ENCODE measurements at places on chromosomes 5 and 9. TPM values are rescaled to one million over a fixed set of nuclear protein-coding genes. Genes with fewer than 3 reads are reported as not detected.

The EIF4EBP3 gene
- total RNA-seq: 7.2 TPM

The PCDHB10 gene
- total RNA-seq: 0.56 TPM

DNA sequence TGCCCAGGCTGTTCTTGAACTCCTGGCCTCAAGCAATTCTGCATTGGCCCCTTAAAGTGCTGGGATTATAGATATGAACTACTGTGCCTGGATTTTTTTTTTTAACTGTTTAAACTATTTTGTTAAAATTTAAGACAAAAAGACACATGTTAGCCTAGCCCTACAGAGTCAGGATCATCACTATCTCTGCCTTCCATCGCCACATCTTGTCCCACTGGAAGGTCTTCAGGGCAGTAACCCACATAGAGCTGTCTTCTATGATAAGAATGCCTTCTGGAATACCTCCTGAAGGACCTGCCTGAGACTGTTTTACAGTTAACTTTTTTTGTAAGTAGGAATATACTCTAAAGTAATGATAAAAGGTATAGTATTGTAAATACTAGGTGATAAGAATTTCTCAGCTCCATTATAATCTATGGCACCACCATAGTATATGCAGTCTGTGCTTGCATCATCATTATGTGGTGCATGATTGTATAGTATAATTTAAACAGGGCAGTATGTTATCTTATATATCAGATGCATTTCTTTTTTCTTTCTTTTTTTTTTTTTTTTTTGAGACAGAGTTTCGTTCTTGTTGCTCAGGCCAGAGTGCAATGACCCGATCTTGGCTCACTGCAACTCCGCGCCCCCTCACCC lies 52.7 kb downstream of the DENND4C start:
- DNase-seq: no peak

The PRRC2B gene
- 125 TPM for total RNA-seq

DNA sequence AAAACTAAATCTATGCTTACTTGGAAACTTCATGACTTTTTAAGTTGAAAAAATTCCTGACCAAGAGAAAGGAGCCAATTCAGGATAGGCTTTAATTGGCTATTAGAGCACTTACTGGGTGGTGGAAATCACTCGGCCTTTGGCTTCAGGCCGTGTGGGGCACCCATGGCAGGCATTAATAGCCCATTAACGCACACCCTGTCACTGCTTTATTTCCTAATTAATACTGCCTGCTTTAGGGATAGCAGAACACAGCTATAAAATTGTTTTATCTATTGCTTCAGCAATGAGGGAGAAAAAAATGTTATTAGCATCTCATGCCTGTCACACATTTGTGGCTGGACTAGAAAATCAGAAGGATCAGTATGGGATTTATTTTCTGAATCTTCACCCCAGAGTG lies 58.1 kb downstream of the PSAT1 start:
- DNase-seq: no peak

- no peak for DNase-seq
These were observed 24.2 kb upstream of the MACIR start for GRCh38 chr5:103234239-103234975.

DNA sequence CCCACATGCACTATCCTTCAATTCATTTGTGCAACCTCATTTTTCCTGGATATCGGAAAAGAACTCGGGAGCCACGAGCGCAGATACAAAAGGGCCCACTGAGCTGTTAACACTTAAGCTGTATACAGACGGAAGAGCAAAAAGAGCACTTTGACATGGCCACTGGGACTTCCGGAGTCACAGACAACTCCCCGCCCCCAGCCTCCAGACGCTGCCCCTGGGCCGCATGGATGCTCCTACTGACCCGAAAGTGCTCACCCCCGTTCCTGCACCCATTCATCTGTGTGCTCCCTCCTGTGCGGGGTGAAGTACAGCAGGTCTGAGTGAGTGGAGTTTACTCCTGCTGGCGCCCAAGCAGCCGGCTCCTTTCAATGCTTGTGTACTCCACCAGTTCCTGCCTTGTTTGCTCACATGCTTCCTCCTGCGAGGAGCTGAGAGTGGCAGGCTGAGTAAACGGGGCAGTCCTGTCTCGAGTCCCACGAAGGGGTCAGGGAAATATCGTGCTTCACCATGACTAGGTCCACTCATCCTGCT lies 901.0 kb upstream of the CTNND2 start:
- no peak for DNase-seq

- DNase-seq: no peak
These were observed 9.0 kb upstream of the CCDC125 start for GRCh38 chr5:69341520-69342161.

DNA sequence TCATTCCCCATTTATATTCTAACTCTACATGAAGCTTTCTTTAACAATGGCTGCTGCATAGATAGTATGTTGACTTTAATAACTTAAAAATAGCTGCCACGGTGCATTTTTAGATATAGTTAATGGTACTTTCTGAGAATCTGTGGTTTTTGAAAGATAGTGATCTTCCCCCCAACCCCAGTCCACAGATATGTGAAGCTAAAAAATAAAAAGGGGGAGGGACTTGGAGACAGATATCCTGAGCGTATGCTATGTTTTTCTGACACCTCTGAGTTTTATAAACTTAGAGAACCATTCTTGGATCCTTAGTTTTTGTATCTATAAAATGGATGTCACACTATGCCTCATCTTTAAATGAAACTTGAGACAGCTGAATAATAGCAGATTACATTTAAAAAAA lies 120.5 kb downstream of the SNX18 start:
- no peak for DNase-seq

The HEMGN gene
- total RNA-seq: not detected

- DNase-seq: no peak
These were observed 10.3 kb downstream of the OCLN start for GRCh38 chr5:69502767-69503488.

- DNase-seq: no peak
These were observed 68.1 kb upstream of the ERBIN start for GRCh38 chr5:65858316-65858715.

DNA sequence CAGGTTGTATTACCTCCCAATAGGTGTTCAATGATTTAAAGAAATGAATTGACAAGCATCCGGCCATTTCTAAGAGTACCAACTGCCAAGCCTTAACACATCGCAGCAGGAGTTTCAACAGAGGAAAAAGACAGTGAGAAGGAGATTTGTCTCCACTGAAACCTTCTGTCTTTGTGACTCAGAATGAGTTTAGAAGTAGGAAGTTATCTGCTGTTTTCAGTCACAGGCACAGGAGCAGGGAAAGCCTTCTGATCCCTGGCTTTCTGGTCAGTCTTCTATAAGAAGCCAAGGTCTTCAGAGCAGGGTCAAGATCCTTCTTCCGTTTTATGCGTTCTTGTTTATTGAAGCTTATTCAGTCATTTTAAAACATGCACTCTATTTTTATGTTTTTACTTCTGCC lies 390.7 kb upstream of the PCSK5 start:
- no peak for DNase-seq

The FSTL4 gene
- total RNA-seq: 1.1 TPM

The SLC6A3 gene
- total RNA-seq: not detected

- no peak for DNase-seq
These were observed 55.9 kb downstream of the DAP start for GRCh38 chr5:10704949-10705621.

- DNase-seq: no peak
These were observed 35.4 kb downstream of the OTULIN start for GRCh38 chr5:14699807-14700400.

GRCh38 chr9:123049589-123050222 lies 16.2 kb downstream of the GPR21 start:
- no peak for DNase-seq

The SPAG8 gene
- 0.83 TPM for total RNA-seq

The SH3GL2 gene
- 1.8 TPM for total RNA-seq

The ADAMTS13 gene
- 2.8 TPM for total RNA-seq

The RGS7BP gene
- total RNA-seq: 0.56 TPM

The HRCT1 gene
- 0.43 TPM for total RNA-seq

The SLC6A7 gene
- not detected for total RNA-seq

- DNase-seq: no peak
These were observed 373.8 kb upstream of the KLF4 start for GRCh38 chr9:107863396-107863795.

- DNase-seq: no peak
These were observed 150.8 kb upstream of the PHYKPL start for GRCh38 chr5:178383301-178383918.

The ARHGEF37 gene
- 9.9 TPM for total RNA-seq

GRCh38 chr9:35811381-35812024 lies 559 bp downstream of the SPAG8 start:
- DNase-seq: peak; percentile 47

GRCh38 chr5:60143942-60144549 lies 250.5 kb upstream of the PDE4D start:
- no peak for DNase-seq

The IFNA21 gene
- total RNA-seq: not detected

DNA sequence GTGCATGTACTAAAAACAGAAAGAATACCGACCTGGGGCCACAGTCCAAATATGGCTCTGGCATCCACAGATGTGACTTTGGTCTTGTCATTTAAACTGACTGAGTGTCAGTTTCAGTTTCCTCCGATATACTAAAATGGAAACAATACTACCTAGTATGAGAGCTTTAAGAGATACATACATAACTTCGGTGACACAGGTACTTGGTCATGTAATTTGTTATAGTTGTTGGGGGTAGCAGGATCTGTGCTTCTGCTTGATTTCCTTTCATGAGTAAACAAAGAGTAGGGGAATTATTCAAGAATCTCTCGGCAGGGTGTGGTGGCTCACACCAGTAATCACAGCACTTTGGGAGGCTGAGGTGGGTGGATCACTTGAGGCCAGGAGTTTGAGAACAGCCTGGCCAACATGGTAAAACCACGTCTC lies 32.1 kb downstream of the MTMR12 start:
- DNase-seq: no peak

DNA sequence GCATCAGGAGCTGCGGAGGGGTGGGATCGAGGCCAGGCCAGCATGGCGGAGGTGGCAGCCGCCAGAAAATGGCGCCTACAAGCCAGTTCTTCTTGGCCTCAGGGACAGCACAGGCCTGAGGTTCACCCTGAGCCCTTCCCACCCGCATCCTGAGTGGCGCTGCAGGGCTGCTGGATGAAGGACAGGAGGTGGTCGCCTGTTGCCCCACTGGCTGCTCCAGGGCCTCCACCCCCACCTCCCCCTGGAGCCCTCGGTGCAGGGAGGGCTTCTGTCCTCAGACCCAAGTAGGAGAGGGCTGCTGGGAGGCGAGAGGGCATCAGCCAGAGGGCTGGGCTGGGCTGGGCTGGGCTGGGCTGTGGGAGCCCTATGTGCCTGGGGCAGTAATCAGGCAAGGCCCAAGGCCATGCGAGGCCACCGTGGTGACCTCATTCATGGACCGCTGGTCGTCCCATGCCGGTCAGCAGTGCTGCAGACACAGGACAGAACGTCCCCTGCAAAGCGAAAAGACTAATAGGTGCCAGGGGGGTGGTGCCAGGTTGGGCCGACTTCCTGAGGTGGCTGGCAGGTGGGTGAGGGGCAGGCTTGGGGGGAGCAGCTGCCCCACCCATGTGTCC lies 13.8 kb downstream of the GPSM1 start:
- DNase-seq: peak; percentile 83

The GCNT4 gene
- 1.5 TPM for total RNA-seq

The FAM169A gene
- 1.6 TPM for total RNA-seq

DNA sequence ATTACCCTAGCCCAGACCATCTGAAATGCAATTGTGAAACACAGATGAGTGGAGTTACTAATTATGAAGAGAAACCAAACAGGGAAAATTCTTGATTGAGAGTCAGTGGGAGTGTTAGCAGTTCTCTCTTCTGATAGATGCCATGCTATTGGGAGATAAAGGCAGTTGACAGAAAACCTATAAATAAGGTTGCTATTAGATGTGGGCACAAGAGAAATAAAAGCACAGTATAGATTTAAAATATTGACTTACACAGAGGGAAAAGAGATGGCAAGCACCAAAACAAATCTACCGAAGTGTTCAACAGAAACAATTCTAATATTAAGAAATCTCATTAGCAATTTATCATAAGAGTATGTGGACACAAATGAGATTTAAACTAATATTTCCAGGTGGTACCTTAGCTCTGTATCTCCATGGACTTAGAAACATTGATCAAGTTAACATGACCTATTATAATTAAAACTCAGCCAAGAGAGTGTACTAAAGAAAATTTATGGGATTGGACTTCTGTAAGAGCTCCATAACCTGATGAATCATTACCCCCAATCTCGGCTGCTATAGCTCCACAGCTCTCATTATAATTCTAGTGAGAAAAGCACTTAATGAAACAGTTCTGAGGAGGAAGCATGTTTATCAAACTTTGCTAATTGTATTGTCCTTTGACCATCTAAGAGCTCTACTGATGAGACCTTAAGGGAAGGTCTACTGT lies 665.0 kb upstream of the RIOK2 start:
- no peak for DNase-seq

The STKLD1 gene
- 0.94 TPM for total RNA-seq

The CCDC152 gene
- 0.43 TPM for total RNA-seq

The TCF7 gene
- total RNA-seq: 8.5 TPM

The PPP3R2 gene
- not detected for total RNA-seq

DNA sequence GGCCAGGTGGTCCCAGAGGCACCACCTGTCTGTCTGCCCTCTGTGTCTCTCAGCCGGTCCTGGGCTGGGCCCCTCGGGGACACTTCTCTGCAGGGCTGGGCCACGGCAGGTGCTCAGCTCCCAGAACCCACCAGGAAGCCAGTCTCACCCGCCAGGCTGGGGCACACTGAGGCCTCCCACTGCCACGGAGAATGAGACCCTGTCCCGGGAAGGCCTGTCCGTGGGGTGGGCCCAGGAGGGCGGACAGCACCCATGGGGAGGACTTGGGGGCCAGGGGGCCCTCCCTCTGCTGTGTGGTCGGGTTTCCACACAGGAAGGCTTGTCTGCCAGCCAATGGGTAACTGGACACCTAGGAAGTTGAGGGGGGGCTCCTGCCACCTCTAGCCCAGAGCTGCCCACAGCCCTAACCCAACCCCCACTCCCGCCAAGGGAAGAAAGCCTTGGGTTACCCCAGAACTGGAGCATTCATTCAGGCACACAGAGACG lies 4.1 kb upstream of the TUBB4B start:
- no peak for DNase-seq

The GBGT1 gene
- total RNA-seq: 1.5 TPM

GRCh38 chr5:179170606-179171005 lies 110.4 kb downstream of the ZNF354C start:
- no peak for DNase-seq
